ENCODE measurements at places on chromosomes 12 and 14. TPM values are rescaled to one million over a fixed set of nuclear protein-coding genes. Genes with fewer than 3 reads are reported as not detected.

PLXNC1 gene
- total RNA-seq: 0.12 TPM

KRT81 gene
- total RNA-seq: 3,224 TPM

CLEC1B gene
- total RNA-seq: not detected

HPD gene
- 2.0 TPM for total RNA-seq

DDN gene
- 0.50 TPM for total RNA-seq

PYGL gene
- 177 TPM for total RNA-seq

DNAJC22 gene
- total RNA-seq: 22.4 TPM

OR4E2 gene
- not detected for total RNA-seq

TOMM20L gene
- not detected for total RNA-seq

RNU4-1 gene
- total RNA-seq: not detected

LYZ gene
- total RNA-seq: not detected

C1QL4 gene
- total RNA-seq: 8.0 TPM

ZC2HC1C gene
- total RNA-seq: 6.0 TPM
